ENCODE measurements at places on chromosomes 3 and 15.

GRCh38 chr3:126546013-126546412, 12.7 kb downstream of the C3orf22 start:
- DNase-seq, result no peak

DNA sequence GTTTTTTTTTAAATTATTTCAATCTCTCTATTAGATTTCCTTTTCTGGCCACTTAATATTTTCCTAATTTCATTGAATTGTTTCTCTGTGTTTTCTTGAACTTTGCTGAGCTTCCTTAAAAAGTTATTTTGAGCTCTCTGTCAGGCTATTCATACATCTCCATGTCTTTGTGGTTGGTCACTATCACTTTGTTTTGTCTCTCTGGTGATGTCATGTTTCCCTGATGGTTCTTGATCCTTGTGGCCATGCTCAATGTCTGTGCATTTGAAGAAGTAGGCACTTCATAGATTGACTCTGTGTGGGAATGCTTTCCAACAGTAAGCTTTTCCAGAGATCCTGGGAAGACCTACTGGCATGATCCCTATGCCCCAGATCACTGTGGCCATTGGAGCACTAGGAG, 18.6 kb downstream of the CD200R1 start:
- no peak for DNase-seq

DNA sequence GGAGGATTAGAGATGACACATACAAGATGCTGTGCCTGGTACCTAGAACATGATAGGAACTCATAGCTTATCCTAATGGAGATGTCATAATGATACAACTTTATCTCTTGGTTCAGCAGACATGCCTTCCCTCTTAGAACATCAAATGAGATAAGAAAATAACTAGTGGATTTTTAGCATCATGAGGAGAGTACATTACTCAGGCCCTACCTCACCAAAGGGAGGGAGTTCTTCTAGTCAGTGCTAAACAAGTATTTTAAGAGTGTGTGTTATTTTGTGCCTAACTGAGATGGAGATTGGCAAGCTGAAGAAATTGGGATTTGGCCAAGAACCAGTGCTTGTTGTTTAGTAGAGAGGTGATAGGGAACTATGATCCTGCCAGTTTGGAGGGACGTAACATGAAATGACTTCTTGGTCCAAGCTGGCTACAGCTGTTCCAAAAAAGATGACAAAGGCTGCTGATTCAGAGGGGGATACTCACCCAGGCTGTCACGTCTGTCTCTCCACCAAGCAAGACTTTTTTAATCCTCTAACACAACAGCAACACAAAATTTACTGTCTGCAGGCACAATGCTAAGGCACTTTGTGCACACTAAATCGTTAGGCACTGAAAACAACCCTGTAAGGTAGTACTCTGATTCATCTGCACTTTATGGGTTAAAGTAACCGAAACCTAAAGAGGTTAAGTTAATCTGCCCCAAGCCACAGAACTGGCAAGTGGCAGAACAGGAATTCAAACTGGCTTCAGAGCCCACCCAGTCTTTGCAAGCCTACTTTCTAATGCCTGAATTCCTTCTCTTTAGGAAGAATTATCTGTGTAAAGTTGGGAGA, 126.5 kb downstream of the CMSS1 start:
- no peak for DNase-seq

- DNase-seq, result no peak
Observed at GRCh38 chr3:147886879-147887278, 477.7 kb downstream of the ZIC1 start.

DNA sequence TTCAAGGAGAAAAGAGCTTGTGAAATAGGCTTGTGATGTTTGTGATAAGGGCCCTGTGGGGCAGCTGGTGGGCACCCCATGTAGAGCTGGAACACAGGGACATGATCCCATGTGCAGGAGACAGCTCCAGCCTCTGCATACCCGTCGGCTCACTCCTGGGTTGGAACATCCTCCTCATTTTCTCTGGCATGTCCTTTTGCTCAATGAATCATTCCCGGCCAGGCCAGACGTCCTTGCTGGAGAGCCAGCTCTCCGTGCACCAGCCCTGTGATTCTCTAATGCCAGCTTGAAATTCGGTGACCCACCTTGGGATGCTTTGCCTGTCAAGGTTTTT, 77.3 kb downstream of the SMAD3 start:
- DNase-seq, result no peak

- no peak for DNase-seq
Observed at GRCh38 chr3:136387031-136387430, 136.9 kb downstream of the PCCB start.

DNA sequence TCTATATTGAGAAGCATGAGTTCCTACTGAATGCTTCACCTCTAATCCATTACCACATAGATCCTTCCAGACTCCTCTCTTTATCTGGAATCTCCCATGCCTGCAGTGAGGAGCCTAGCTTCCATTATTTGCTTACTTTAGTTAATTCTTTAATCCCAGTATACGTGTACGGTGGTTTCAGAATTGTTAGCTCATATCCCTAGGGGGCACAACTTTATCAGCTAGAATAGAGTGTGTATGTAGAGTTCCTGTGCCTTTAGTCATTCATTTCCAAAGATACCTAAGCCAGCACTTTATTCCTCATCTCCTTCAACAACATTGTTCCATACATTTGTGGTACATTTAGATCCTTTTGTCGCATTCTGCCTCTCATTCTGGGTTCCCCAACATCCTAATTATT, 226.0 kb downstream of the TJP1 start:
- no peak for DNase-seq

DNA sequence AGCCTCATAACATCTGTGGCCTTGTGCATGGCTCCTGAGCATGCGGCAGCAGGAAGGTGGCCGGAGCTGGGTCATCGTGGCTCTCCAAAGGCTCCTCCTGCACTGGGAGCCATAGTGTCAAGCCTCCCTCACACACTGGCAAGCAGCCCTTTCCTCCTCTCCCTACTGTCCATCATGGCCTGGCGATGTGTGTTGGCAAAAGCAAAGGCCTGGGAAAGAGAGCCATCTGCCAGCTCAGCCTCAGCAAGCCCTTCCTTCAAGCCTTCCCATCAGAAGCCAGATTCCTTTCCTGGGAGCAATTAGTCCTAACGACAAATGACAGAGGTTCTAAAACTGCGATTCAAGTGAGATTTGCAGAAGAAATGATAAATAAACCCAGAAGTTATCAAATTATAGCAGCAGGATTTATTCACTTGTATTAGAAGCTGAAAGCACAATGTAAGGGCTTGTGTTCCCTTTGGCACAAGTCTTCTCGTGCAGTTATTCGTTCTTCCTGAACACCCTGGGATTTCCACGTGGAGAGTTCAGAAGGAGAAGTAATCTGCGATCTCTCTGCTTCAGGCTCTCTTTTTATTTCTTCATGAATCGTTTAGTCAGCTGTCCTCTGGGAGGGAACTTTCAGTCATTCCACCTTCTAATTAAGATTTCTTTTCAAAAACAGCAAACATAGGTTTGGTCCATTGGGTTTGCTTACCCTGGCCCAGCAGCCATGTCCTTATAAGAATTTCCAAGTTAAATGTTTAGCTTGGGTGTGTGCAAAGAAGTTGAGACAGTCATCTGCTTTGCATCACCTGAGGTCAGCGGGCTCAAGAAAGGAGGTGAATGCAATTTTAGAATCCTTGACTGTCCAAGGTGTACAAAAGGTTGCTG, 110.3 kb upstream of the TMC3 start:
- DNase-seq, result no peak

- no peak for DNase-seq
Observed at GRCh38 chr3:45312836-45313493, 75.4 kb upstream of the LARS2 start.

- DNase-seq, result no peak
Observed at GRCh38 chr3:54932606-54933005, 4.7 kb upstream of the LRTM1 start.

GRCh38 chr3:188010478-188010877, 143.5 kb upstream of the LPP start:
- no peak for DNase-seq

DNA sequence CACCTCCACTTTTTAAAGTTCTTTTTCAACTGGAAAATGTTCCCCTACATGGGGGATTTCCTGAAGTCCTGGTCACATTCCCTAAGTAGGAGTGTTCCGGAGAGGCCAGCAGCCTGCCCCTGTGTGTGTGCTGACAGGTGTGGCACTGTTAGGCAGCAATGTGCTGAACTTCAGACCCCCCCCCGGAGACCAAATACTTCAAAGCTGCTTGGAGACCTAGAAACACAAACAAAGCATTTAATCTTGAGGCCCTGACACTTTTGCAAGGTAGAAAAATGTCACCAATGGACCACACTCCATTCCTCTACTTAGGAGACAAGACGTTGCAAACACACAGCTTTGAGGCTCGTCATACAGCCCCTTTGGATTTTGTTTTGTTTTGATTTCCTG, 259.6 kb upstream of the CTNNB1 start:
- no peak for DNase-seq

- no peak for DNase-seq
Observed at GRCh38 chr3:132730891-132731580, 8.8 kb upstream of the NPHP3 start.

DNA sequence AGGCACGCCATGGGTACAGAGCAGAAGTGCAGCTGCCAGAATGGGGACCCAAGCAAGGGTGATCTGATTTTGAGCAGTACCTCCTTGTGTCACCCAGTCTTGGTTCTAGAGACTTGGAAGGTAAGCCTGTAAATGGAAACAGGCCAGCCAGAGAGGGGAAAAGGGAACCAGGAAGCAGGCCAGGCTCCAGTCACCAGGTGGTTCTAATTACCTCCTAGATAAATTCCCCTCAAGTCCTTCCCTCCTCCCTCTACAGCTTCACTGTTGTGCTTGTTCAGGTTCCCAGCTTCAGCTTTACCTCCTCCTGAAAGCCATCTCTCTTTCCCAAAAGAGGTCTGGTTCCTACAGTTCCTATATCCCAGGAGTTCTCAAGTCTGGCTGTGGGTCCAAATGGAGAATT, 58.8 kb upstream of the SLC7A14 start:
- DNase-seq, result no peak
